ENCODE measurements at places on chromosomes 2 and 18.

DNA sequence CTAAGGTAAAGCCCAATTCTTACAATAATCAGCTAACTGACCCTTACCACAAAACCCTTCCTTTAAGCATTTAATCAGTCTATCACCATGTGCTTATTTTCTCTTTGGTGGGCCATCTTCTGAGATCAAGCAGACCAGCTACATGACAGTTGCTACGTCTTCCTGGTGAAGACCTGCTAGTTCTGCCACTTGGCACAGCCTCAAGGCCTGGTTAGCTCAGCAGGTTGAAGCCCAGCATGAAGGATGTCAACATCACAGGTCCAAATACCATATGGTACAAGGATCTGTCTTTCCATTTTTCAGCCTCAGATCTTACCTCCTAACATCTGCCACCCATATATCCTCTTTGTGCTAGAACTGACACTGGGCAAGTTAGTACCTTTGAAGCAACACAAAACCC, 636.9 kb downstream of the LRP1B start:
- no peak for DNase-seq

DNA sequence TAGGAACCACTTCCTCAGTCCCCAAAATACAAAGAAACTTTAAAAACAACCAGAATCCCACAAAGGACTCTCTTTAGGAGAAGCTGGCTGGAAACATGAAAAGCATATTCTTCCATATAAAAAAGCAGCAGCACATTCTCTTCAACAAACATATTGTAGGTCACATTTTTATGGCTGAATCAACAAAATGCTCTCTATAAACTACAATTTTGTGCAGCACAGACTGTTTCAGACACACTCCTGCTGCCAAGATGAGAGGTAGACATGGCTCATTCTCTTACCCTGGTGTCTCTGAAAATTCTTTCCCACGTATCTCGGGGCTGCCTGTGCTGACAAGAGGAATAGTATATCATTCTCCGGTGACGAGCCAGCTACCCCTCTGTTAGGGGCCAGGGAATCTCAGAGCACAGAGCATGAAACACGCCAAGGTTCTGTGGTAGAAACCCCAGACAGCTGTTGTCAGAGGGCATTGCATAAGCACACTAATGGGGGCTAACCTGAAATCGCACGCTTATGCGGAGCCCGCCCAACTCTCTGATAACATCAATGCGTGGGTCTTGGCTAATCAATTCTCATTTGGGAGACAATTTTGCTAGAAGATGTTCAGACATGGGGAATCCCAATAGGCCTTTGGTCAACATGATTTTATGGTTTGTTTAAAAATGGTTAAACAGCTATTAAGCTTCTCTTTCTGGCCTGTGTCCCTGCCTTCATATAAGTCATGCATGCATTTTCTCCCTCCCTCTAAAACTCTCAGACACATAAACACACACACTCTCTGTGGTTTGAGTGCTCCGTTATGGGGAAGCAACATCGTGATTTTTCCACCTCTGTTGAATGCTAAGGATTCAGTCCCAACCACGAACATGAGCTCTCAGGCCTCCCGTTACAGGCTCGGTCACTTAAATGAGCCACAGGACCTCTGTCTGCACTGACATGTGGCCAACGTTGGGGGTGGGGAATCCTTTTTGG, 177.5 kb downstream of the INO80D start:
- no peak for DNase-seq

GRCh38 chr18:48924630-48925490, 25.9 kb downstream of the SMAD7 start:
- DNase-seq = no peak

GRCh38 chr2:217004656-217005055, 144.8 kb upstream of the TNP1 start:
- no peak for DNase-seq

DNA sequence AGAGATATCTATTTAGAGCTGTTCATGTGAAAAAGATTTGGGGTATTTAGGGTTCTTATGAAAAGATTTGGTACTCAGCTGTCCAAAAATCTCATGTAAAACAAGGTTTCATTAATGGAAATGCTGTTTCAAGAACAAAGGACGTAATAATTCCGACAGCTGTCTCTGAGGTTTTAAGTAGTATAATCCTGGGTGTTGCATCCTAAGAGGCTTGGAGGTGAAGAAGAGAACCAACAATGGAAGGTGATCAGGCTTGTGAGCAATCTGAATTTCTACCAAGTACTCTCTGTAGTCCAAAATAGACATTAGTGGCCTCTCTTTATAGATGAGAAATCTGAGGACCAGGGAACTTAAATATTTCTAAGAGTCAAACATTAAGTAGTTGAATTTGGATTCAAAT, 205.1 kb downstream of the BABAM2 start:
- DNase-seq = no peak

DNA sequence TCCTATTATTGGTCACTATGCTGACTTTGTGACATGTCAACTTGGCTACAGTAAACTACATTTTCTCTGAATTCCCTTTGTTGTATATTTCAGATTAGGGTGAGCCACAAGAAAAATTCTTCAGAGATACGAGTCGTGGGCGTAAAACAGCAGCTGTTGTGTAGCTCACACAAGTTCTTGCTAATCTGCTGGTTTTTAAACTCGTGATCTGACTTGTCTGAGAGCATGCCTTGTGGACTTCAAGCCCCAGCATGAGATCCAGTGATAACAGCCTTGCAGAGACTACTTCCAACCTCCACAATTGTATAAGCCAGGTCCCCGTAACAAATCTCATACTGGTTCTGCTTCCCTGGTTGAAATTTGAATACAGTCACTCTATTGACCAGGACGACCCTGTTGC, 259.8 kb upstream of the LYPD1 start:
- no peak for DNase-seq

All from M059J (cell line).